ENCODE measurements at places on chromosomes 7 and 10.

- DNase-seq: no peak
These were observed 138.5 kb downstream of the SEMA3A start for GRCh38 chr7:84055904-84056605.

- DNase-seq: no peak
These were observed 29.1 kb upstream of the DGKB start for GRCh38 chr7:14931511-14932215.

GRCh38 chr7:2737771-2738540 is 50.0 kb downstream of the AMZ1 start:
- DNase-seq: no peak

DNA sequence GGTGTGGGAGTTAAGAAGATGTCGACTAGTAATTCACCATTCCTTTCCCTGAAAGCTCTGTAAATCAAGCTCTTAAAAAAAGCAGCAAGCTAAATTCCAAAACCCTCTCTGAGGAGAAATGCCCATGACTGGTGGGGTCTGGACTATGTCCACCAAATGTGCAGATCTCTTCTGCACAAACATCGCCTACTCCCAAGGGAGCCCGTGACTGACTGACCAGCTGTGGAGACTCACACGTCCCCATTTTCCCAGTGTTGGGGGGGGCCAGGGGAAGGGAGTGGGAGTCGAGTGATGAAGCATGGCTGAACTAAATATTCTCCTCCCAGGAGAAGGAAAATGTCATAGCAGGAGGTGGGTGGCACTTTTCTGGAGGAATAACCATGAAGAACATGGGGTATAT is 164.1 kb upstream of the HPS1 start:
- DNase-seq: no peak

DNA sequence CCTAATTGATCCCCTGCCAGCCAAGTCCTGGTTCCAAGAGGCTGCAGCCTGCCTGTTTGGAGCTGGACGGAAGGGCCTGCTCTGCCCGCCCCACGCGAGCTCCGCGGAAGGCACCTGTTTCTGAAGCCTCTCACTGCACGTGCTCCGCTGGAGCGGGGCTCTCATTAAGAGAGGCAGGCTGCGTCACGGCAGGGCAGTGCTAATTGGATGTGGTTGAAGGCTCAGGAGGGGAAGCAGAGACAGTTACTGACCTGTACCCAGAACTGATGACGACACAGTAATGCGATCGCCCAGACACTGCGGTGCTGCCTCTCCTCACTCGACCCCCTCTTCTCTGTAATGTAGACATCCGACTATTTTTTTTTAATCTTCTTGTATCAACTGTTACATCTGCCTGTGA is 411.1 kb upstream of the MGMT start:
- no peak for DNase-seq
